ENCODE measurements at places on chromosomes 3 and 15.

DNA sequence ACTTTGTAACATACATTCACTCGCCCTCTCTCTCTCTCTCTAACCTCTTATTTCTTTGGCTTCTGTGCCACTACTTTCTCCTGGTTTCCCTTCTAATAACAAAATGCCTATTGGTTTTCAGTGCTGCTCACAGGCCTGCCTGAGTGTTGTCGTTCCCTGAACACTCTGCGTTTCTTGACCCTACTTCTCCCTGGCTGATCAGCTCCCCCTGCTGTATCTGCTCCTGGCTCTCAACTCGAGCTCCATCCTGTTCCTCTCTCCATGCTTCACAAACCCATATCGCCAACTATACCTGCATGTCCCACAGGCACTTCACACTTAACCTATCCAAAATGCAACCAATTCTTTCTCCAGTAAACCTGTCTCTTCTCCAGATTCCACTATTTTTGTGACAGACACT is 111.4 kb downstream of the OPA1 start:
- DNase-seq = no peak

GRCh38 chr15:99605490-99605931 is 39.7 kb downstream of the MEF2A start:
- no peak for DNase-seq

- no peak for DNase-seq
Observed at GRCh38 chr15:81410318-81410753, 36.3 kb upstream of the TMC3 start.

GRCh38 chr15:60511351-60512031 is 32.5 kb upstream of the ICE2 start:
- no peak for DNase-seq

DNA sequence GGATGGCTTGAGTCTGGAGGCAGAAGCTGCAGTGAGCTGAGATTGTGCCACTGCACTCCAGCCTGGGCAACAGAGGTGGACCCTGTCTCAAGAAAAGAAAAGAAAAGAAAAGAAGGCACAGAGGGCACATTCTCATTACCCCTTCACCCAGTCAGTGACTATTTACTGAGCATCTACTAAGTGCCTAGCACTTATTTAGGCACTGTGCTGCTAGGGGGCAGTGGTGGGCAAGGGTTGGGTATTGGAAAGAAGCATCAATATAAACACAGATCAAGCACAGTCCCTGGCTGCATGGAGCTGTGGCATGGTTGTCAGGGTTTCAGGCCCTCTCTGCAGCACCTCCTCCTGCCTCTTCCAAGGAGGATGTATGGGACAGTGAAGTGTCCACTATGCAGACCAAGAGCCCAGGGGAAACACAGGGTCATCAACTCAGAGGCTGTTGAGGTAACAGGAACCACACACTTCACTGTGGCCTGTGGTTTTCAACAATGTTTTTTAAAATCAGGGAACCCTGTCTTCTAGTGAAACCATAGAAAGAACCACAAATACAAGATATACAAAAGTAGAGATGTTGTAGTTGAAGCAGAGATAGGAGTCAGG is 138.5 kb downstream of the RAB11A start:
- no peak for DNase-seq

- DNase-seq = no peak
Observed at GRCh38 chr3:65597226-65597951, 441.3 kb downstream of the MAGI1 start.

DNA sequence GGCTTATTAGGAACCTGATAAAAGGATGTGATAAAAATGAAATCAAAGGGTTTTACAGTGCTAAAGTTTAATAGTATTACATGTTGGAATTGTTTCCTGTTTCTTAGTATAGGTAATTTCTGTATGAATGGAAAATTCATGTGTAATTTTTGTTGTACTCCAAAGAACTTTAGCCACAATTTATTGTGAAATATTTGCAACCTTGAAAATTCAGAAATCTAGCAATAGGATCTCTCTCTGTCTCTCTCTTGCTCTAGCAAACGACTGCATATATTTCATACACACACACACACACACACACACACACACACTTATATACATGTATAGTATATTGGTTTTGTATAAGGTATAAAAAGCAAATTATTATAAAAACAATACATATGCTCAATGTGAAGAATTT is 59.6 kb downstream of the PIAS1 start:
- DNase-seq = no peak
